Stimulated activated CD4-positive, alpha-beta T cell treated with anti-CD3 and anti-CD28 coated beads, Interleukin-15, amount 100 ng/mL, for 1 hour (primary cell): ENCODE measurements at places on chromosomes 13 and 19.

DNA sequence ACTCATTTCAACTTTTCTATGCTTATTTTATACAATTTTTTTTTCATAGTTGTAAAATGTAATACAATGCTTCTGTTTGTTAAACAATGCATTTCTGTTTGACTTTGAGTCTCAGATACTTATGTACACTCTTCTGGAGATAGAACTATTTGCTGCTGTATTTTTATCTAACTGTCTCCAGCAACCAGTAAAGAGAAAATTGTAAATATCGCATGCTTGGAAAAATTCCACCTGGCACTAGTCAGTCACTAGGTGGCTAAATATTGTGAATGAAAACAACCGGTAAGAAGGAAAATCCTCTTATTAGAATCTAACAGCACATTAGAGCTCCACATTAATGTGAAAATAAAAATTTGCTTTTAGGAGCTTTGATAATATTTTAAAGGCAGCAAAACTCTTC lies 876.5 kb downstream of the PCDH9 start:
- DNase-seq = no peak

- DNase-seq = no peak
Measured at GRCh38 chr13:114077933-114078325, 54.5 kb downstream of the RASA3 start.

- DNase-seq = no peak
Measured at GRCh38 chr13:60720590-60720989, 323.6 kb downstream of the TDRD3 start.

DNA sequence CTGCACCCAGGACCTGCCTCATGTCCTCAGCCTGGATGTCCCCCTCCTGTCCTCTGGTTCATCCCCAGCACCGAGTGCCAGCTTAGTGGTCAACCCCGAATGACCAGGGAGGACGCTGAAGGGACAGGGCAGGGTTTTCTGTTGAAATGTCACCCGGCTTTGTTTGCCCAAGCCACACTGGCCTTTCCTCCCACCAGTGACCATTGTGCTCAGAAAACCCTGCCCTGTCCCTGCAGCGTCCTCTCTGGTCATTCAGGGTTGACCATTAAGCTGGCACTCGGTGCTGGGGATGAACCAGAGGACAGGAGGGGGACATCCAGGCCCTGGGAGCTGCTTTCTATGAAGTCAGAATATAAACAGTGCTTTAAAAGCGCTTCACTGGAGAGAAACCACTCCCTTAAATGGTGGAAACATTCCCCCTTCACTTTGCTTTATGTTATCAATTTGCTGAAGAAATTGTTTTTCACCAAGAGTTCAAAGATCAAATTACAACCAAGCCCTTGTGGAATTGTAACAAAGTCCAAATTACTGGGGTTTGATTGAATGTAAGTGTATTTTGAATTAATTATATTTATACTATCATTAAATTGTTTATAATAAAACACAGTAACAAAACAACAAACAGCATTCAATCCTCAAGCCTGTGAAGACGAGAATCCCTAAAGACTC lies 21.4 kb downstream of the CARS2 start:
- no peak for DNase-seq

GRCh38 chr19:11410682-11411081 lies 8.4 kb downstream of the RGL3 start:
- no peak for DNase-seq

DNA sequence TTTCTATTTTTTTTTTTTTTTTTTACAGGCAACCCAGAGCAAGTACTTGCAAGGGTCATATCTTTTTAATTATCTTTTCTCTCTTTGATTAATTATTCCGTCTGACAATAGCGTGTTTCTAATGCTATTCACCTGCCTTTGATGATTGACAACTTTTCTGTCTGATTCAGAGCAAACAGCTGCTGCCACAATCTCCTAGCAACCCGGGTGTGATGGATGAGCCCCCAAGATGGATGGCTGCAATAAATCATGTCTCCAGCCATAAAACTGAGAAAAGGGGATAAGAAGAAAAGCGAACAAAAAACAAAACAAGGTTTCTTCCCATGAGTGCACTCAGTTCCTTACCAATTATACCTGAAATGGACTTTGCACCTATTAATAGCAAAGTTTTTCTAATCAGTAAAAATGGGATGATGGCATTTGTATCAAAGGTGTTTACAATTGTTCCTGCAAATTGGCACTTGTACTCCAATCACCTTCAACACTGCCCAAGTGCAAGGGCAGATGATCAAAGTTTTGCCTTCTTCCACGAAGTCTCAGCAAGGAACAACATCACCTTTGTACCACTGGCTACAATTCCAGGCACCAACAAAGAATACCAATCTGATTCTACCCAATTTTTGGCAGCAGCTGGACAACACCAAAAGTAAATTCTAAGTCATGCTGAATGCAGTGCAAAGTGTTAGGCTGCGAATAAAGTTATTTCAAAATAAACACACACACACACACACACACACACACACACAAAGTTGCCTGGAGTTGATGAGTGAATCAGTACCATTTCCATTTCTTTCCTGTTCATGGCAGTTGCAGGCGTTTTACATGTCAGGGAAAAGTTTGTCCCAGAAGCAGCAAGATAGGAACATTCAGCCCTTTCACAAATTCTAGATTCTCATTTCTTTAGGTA lies 12.0 kb downstream of the TSHZ3 start:
- no peak for DNase-seq

DNA sequence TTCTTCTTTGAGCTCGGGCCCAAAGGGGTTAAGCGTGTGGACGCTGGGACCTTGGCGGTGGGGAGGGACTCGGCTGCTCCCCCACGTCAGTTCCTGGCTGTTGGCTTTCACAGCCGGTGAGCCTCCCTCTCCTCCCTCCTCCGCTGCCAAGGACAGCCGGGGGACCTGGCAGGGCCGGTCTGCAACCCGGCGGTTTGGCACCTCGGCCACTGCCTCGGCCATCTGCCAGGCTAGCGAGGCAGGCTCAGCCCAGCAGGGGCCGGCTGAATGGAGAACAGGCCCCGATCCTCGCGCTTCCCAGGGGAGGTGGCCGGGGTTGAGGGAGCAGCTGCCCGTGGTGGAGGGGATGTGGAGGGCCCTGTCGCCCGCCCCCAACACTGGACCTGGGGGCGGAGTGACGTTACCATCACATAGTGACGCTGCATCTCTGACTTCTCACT lies 5.0 kb downstream of the TLE5 start:
- no peak for DNase-seq
